ENCODE measurements at places on chromosomes 4 and X. TPM values are rescaled to one million over a fixed set of nuclear protein-coding genes. Genes with fewer than 3 reads are reported as not detected.

- DNase-seq = peak; percentile 78
Measured at GRCh38 chrX:71533851-71534561, 1.1 kb downstream of the OGT start.

Gene MAP7D3
- 14.5 TPM for total RNA-seq

Gene FGA
- total RNA-seq = not detected

- no peak for DNase-seq
Measured at GRCh38 chr4:30714408-30715031, 5.6 kb upstream of the PCDH7 start.

DNA sequence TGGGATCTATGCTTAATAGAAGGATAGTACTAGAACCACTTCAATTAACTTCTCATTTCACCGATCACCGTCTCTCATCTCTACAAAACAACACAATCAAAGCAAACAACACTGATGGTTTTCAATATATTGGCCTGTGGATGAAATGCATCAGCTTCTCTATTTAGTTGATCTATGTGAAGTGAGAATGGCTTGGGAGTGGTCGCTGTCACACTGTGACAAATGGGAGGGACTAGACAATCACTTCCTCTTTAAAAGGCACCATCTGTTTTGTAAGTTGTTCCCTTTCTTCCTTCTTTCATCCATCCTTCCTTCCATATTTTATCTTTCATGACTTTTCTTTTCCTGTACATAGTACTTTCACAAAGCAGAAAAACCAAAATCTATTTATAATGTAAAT lies 23.9 kb upstream of the NWD2 start:
- DNase-seq = no peak

Gene COL4A6
- total RNA-seq = not detected

Gene AWAT2
- not detected for total RNA-seq

DNA sequence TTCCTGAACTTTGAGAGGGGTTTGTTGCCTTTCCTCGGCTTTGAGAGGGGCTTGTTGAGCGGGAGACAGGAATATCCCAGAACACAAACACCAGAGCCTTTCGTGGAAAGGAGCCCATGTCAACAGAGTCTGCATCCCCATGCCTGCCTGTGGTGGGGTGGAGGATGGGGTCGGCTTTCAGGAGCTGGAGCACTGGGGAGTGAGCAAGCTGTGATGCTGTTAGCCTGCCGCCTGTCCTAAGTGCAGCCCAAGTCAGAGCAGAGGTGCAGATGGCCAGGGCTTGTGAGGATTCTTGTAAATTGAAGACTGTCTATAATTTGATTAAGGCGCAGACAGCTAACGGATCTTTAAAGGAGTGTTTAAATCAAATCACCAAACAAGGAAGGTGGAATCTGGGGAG lies 103.3 kb upstream of the ANK2 start:
- no peak for DNase-seq

DNA sequence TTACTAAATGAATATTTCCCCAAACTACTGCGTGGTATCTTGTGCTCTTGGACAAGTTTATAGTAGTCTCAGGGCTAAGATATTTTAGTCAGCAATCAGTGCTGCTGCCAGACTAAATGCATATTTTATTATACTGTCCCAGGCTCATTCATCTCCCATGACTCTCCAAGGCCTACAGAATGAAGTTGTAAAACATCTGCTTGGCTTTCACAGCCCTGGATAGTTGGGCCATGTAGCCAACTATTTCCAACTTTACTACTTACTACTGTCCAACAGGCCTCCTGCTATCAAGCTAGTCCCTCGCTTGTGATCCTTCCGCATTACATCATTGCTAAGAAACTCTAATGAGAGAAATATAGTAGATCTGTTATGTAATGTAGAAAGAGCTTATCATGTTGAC lies 31.4 kb downstream of the MAGEB16 start:
- DNase-seq = no peak

- DNase-seq = no peak
Measured at GRCh38 chr4:167906851-167907250, 185.5 kb upstream of the ANXA10 start.

DNA sequence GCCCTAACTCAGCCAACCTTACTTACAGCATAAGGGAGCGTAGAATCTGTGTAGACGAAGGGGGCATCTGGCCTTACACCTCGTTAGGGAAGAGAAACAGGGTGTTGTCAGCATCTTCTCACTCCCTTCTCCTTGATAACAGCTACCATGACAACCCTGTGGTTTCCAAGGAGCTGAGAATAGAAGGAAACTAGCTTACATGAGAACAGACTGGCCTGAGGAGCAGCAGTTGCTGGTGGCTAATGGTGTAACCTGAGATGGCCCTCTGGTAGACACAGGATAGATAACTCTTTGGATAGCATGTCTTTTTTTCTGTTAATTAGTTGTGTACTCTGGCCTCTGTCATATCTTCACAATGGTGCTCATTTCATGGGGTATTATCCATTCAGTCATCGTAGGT lies 14.6 kb downstream of the PLP1 start:
- no peak for DNase-seq

- DNase-seq = no peak
Measured at GRCh38 chr4:5517372-5517771, 191.0 kb downstream of the EVC2 start.

GRCh38 chr4:18815081-18815778 lies 793.7 kb upstream of the LCORL start:
- DNase-seq = no peak

GRCh38 chr4:176435901-176436292 lies 116.1 kb downstream of the SPCS3 start:
- no peak for DNase-seq

- no peak for DNase-seq
Measured at GRCh38 chr4:6395466-6396228, 76.8 kb downstream of the PPP2R2C start.

DNA sequence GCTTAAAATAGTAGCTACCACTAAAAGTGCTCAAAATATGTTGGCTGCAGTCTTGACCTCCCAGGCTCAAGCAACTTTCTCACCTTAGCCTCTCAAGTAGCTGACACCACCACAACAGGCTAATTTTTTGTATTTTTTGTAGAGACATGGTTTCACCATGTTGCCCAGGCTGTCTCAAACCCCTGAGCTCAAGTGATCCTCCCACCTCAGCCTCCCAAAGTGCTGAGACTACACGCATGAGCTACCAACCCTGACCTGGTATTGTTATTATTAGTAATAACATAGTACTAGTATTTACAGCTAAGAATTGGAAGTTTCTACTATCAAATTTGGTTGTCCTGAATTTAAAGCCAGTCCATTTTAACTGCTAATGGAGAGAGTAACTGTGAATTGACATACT lies 18.0 kb downstream of the STAP1 start:
- DNase-seq = no peak

Gene AR
- 0.45 TPM for total RNA-seq

- DNase-seq = no peak
Measured at GRCh38 chrX:77389891-77390290, 57.3 kb upstream of the FGF16 start.

DNA sequence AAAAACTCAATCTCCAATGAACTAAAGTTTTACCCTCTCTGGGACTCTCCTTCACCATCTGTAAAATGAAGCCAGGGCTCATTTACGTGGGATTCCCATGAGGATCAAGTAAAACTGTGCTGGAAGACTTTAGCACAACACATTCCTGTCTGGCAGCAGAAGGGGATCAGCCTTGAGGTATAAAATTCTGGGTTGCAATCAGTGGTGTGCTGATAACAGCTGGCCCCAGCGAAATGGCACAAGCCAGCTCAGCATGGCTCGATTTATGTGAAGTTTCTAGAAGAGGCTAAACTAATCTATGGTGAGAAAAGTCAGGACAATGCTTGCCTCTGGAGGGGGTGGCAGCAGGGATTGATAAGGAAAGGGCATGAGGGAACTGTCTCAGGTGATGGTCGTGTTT lies 28.4 kb downstream of the ZNF630 start:
- DNase-seq = no peak

DNA sequence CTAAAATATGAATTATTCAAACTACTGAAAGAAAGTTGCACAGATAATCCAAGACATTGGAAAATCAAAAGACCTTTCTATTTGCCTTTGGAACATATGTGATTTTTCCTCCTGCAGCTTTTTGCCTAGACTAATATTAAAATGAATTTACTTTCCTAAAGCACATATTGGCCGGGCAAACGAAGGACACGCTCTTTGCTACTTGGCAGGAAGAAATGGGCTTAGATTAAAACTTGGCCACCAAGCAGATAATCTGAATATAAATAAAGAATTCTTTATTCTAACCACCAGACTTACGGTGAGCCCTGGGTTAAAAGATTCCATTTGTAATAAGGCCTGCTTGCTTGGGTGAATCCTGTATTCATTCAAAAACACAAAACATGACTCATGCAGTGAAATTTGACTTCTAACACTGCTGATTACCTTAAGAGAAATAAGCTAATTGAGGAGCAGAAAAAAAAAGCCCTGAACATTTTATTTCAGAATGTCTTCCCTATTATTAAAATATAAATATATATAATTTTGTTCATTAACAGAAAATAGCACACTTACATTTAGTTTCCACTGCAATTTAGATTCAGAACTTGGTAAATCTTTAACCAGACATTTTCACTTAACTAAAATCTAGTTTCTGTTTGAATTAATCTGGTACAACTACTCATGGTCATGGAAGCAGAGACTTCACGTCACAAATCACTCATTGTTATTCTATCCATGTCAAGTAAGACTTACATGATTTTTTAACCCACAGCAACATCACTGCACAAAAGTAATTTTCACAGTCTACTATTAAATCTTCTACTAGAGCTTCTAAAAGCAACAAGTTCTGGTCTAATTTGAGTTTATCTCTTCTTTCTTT lies 116.1 kb upstream of the PLAC1 start:
- no peak for DNase-seq

Gene ARHGAP6
- not detected for total RNA-seq

Gene CC2D2A
- total RNA-seq = not detected

Gene ADGRG2
- not detected for total RNA-seq

GRCh38 chr4:68582339-68582717 lies 6.2 kb upstream of the UGT2B17 start:
- DNase-seq = no peak

GRCh38 chr4:67744561-67745283 lies 9.5 kb downstream of the GNRHR start:
- DNase-seq = no peak

GRCh38 chr4:5899396-5899795 lies 6.5 kb upstream of the CRMP1 start:
- no peak for DNase-seq

- no peak for DNase-seq
Measured at GRCh38 chr4:185339941-185340340, 55.8 kb downstream of the LRP2BP start.

- DNase-seq = no peak
Measured at GRCh38 chr4:45036677-45037076, 310.3 kb upstream of the GNPDA2 start.

Gene LEF1
- 68.2 TPM for total RNA-seq

DNA sequence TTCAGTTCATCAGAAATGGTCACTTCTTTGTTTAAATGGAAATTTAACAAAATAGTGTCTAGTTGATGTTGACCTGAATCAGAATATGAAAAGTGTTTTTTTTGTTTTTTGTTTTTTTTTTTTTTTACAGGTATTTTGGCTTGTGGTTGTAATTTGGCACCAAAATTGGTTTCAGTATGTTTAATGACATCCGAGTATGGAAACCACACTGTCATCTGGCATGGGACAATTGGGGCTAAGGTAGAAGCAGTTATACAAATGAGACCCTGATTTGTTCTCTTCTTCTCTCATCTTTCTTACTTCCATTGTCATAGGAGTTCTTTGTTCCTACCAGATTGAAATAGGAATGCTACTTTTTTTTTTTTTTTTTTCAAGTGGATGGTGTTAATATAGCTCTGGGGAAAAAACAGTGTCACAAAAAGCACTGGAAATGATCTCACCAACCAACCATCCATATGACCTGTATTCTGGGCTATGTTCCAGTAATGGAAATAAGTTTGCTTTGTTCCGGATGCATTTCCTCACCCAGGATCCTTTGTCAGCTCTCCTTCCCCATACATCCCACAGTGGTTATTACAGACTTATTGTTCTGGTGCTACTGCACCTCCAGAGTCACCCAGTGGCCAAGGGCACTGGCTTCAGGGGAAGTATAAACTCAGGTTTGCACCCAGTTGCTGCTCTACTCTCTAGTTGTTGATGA lies 95.8 kb downstream of the ATXN3L start:
- no peak for DNase-seq

GRCh38 chr4:6469144-6469543 lies 3.3 kb downstream of the PPP2R2C start:
- peak; percentile 5 for DNase-seq

Gene UNC5C
- not detected for total RNA-seq

DNA sequence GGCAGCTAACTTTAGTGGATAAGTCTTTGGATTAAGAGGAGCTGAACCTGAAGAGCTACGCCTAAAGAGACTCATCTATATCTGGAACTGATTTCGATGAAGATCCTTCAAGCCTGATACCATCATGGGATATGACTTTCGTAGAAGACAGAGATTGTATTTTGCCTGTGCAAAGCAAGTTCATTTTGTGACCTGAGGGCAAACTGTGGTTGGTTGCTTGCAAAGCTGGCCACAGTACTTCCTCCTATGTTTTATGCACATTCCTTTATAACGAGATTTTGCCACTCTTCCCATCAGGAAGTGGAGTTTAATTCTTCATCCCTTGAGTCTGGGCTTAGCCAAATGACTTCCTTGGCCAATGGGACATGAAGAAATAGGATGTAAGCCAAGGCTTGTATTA lies 519.3 kb upstream of the NR3C2 start:
- no peak for DNase-seq

Gene DRP2
- total RNA-seq = 0.78 TPM

Gene PSAPL1
- not detected for total RNA-seq

DNA sequence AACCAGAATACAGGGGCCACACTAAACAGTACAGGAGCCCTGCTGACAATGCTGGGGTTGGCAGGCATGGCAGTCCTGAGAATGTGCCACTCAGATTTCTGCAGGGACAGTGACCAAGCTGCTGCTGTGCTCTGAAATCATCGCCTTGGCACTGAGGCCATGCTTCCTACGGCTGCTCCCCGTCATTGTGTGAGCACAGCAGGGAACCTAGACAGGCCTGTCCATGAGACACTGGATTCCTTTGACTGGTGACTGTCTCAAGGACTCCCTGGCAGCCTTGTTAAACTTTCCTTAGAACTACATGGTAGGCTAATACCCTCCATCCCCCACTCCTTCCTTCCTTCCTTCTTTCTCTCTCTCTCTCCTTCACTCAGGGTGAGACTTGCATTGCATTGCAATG lies 111.4 kb downstream of the LUZP4 start:
- no peak for DNase-seq

GRCh38 chrX:19121898-19122640 lies at the start of gene ADGRG2:
ADGRG2 (minus strand) TSS chrX:19122468; CDS start chrX:19068834, 53,634 bp downstream.
- no peak for DNase-seq

DNA sequence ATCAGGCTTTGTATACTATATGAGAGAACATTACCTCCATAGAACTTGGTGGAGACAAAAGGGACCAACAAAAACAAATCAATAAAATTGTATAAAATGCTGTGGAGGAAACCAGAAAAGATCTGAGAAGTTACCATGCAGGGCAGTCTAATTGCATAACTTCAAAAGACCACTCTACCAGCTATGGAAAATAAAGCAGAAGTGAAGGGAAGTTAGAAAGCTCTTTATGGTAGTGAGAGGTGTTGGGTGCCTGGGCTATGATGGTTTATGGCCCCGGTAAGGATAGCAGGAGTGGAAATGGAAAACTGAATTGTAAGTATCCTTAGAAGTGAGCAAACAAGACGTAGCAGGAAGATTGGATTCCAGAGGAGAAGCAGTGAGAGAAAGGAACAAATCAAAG lies 3.1 kb downstream of the TMEM184C start:
- no peak for DNase-seq

Gene ADGRL3
- total RNA-seq = not detected

- DNase-seq = no peak
Measured at GRCh38 chr4:64564126-64564525, 154.9 kb upstream of the TECRL start.

GRCh38 chr4:38114386-38115150 lies 154.4 kb downstream of the PTTG2 start:
- no peak for DNase-seq

Gene SLAIN2
- 62.4 TPM for total RNA-seq

Gene CHST7
- 11.5 TPM for total RNA-seq
